HFFc6 (cell line): ENCODE measurements at places on chromosomes 1 and 21.

DNA sequence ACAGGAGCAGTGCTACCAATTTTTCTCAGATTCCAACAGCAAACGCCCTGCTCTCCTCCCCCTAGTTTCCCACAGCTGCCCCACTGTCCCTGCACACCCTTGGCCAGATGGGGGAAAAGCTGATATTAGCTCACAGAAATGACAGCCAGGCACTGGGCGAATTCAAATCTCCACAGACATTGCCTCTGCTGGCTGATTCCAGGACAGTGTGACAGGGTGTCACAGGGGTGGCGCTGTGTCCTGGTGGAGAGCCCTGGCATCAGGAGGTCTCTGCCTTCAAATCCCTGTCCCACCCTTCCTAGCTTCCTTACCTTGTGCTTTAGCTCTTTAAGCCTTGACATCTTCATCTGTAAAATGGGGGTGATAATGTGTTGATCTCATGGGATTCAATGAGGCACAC, 10.4 kb downstream of the OLIG1 start:
- no peak for DNase-seq

- DNase-seq = no peak
Observed at GRCh38 chr1:205536759-205537361, 32.4 kb downstream of the CDK18 start.

DNA sequence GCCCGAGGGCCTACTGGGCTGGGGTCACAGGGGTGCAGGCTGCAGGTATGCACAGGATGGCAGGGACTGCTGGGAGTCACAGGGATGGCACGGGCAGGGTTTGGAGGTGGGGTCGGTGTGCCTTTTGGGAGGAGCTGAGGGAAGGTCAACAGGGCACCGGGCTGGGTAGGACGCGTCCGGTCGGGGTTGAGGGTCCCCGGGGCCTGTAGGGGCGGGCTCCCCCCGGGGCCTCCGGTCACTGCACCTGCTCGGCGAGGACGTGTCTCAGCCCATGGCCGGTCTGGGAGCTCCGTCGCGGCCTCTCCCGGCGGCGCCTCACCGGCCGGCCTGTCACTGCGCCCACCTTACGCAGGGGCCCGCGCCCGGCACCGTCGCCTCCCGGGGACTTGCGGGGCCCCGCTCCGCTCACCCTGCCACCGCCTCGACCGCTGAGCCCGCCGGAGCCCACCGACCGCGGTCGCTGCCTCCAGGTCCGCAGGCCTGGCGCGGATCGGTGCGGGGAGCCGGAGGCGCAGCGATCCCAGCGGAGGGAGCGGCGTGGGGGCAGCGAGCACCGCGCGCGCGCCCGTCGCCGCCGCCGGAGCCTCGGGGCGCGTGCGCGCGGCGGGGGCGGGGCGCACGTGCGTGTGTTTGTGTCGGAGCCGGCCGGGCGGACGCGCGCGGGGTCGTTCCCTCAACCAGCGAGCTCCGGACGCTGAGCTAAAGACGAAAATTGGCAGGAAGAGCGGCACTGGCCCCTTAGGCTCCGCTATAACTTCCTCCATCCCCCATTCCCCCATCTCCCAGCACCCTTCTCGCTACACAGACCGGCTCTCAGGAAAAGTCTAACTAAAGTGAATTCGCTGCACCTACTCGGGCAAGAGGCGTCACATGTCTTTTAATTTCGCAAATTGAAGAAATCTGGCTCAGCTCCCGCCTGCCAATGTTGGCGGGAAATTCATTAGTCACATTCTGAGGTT, at the start of gene AMIGO1:
TSS of gene AMIGO1 (minus strand) at position 552 of the 959 bp plus-strand sequence. CDS start 815 bp downstream, outside the sequence.
- no peak for DNase-seq

GRCh38 chr1:44775930-44776729, 790 bp downstream of the RPS8 start:
- DNase-seq = no peak

GRCh38 chr1:181152892-181153633, 64.6 kb downstream of the IER5 start:
- DNase-seq = no peak

- no peak for DNase-seq
Observed at GRCh38 chr1:1173793-1174415, at the start of gene TTLL10. Gene TTLL10 (plus strand): TSS chr1:1173880. CDS start chr1:1179216, 5,336 bp downstream.
